ENCODE measurements at places on chromosomes 4 and X. TPM values are rescaled to one million over a fixed set of nuclear protein-coding genes. Genes with fewer than 3 reads are reported as not detected.

The BTC gene
- total RNA-seq, result 0.19 TPM

The ERAS gene
- total RNA-seq, result 0.46 TPM

The TMPRSS11E gene
- not detected for total RNA-seq

The MAGEA11 gene
- 0.14 TPM for total RNA-seq

The CFP gene
- 0.60 TPM for total RNA-seq

The S100G gene
- total RNA-seq, result not detected

The INPP4B gene
- 2.3 TPM for total RNA-seq

The PCDH18 gene
- total RNA-seq, result 18.4 TPM

The KIF4A gene
- total RNA-seq, result 1.5 TPM
